ENCODE measurements at places on chromosomes 4 and X.

DNA sequence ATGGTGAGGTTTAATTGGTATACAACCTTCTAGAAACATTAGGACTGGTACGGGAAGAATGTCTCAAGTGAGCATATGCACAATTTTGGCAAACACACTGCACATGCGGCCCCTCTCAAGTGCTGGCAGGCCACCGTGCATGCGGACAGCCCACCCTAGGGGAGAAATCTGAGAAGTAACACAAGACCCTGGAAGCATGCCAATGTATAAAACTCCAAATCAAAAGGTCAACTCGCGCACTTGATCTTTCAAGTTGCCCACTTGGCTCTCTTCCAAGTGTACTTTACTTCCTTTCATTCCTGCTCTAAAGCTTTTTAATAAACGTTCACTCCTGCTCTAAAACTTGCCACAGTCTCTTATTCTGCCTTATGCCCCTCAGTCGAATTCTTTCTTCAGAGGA is 488.3 kb downstream of the CFAP47 start:
- no peak for DNase-seq

DNA sequence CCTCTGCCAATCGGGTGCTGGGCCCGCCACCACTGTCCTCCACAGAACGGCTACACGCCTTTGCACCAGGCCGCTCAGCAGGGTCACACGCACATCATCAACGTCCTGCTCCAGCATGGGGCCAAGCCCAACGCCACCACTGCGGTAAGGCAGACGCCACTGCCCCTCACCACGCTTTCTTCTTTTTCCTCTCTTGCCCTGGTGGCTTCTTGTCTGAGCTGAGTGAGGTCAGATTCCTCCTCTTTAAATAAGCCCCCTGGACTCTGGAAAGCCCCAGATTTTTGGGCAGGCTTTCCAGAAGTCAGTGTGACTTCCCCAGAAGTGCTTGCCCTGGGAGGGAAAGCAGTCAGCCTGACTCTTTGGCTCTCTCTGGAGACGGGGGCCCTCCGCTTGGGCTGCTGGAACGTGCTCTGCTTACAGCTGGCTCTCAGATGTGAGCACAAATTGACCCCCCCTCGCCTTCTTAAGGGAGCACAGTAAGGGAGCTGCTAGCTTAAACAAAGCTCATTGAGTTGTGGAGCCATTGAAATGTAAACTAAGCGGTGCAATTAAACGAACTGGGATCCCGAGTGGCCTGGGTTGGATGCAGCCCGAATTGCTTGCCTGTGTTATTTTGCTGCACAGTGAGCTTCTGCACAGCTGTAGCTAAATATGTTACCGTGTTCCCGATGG is 243.1 kb downstream of the ANK2 start:
- DNase-seq = no peak

GRCh38 chr4:15847746-15848145 is 69.6 kb downstream of the CD38 start:
- DNase-seq = no peak

GRCh38 chrX:1496076-1496475 is 40.9 kb downstream of the P2RY8 start:
- DNase-seq = no peak

DNA sequence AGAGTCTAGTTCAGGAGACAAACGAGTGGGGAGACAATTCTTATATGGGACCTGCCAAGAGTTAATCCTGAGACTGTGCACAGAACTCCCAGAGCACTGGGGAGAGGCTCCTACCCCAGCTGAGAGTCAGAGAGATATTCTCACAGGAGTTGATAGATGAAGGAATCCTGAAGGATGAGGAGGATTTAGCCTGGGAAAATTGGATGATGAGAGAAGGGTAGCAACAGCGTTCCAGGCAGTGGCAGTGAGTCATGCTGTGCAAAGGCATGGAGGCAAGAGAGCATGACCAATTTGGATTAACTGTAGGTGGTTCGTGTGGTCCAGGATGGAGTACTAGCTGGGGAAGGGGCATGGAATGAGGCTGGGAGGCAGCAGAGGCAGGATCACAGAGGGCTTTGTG is 318.6 kb downstream of the LDB2 start:
- DNase-seq = no peak

DNA sequence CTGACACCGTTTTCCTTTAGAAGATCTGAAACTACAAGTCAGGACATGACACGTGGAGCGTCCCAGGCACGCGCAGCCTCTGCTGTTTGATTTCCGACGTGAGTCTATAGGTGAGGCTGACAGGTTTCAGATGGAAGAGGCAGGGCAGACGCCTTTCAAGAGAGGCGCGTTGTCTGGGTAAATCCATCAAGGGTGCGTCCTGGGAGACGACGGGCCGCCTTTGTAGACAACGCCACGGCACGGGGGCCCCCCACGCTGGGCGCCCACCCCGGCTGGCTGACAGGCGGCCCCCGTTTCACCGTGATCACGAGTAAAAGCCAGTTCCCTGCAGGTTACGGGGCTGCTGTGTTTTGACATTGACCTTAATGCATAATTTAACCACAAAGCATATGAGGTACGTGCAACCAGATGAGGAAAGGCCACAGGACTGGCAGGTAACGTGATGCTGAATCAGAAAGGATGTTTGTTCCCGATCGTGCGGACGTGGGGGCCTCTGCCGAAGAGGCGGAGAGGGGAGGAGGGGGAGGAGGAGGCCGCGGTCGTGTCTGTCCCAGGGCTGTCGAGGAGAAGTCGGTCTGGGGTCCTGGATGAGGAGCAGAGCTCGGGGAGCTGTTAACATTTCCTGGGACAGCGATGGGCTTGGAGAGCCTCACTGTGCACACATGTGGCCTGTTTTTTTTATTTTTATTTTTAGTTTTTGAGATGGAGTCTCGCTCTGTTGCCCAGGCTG is 51.1 kb upstream of the PPP2R3B start:
- DNase-seq = no peak

DNA sequence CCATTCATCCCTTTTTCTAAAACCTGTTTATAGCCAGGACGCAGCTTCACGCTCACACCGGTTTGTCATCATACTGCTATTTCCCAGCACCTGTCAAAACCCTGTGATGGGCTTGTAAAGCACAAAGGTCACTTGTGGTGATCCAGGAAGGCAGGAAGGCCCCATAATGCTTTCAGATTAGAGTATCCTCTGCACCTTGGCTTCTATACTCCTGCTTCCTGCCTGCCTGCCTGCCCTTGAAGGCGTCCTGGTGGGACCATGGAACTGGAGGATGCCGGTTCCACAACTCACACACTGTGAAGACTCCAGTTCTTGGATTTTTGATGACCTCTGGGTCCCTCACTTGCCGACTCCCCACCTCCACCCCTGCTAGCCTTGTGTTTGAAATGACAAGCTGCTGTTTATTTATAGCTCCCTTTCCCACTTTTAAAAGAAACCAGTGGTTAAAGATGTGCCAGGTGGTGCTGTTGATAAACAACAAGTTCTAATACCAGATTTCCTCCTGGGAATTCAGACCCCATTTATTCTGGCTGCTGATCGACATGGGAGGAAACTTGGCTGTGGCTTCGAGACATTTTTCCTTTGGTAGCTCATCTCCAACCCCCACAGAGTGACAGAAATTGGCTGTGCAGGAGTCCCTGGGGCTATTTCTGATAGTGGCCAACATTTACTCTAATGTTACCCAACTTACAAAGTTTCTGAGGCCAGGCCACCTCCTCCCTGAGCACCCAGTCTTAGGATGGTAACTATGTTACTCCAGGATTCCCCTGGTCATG is 211.5 kb downstream of the KDR start:
- DNase-seq = no peak

Data from suppressor macrophage treated with lipopolysaccharide for 4 hours (primary cell).